ENCODE measurements at places on chromosomes 5 and 9. TPM values are rescaled to one million over a fixed set of nuclear protein-coding genes. Genes with fewer than 3 reads are reported as not detected.

- DNase-seq: no peak
Observed at GRCh38 chr9:114273461-114273881, 49.4 kb upstream of the ORM1 start.

GRCh38 chr5:168740811-168741213 lies 161.6 kb upstream of the PANK3 start:
- no peak for DNase-seq

DNA sequence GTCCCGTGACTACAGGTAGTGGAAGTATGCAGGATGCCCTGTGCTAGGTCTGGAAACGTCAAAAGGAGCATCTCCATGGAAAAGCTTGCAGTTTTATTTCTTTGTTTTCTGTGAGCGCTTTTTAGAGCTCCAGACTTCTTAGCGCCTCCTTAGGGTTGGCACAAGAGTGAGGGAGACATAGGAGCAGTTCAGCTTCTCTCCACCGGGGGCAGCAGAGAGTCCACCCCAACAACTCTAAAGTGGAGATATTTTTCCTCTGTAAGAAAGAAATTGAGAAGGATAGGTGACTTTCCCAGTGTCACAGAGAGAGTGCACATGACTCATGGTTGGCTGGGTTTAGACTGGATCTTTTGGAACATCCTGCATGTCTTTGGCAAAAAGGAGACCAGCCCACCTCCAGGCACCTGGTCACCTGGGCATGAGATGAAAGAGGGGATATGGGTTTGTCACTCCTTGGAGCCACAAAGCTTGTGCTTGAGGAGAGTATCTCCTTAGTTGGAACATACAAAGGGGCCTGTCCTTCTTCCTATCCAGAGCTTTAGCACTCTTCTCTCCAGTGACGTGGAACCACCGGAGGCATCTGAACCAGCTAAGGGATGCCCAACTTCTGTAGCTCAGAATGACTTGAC lies 637.7 kb downstream of the SEMA5A start:
- DNase-seq: peak; percentile 62

DNA sequence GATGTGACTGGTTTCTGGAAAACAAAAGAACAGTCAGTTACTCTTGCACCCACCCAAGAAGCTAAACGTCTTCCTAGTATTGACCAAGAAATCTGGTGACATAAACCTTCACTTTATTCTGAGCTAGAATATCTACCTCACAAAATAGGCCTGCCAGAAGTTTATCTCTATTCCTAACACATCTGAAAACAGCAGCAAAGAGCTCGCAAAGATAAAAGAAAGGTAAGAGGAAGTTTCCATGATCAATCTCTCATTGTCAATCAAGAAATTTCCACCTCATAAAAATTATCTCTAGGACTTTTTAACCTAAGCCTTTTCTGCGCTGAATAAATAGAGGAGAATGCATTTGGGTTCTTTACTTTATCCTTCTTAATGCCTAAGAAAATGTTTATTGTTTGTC lies 17.3 kb upstream of the ZNF474 start:
- DNase-seq: no peak

DNA sequence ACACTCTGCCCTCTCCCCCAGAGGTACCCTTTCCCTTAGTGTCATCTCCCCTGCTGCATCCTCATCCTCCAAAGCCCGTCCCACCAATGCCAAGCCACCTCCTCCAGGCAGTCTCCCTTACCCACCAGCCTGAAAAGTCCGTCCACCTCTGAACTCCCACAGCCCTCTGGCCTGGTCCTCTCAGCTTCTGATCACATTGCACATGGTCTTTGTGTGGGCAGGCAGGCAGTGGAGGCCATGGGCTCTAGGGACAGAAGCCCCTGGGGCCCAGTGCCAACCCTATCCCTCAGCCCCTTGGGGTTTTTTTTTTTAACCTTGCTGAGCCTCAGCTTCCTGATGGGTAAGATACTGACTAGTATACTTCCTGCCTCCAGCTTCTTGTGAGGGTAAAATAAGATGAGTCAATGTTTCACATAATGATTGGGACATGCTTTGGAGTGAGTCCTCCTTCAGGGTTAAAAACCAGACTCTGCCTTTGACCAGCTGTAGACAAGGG lies 19.4 kb downstream of the CSF1R start:
- DNase-seq: no peak

DNA sequence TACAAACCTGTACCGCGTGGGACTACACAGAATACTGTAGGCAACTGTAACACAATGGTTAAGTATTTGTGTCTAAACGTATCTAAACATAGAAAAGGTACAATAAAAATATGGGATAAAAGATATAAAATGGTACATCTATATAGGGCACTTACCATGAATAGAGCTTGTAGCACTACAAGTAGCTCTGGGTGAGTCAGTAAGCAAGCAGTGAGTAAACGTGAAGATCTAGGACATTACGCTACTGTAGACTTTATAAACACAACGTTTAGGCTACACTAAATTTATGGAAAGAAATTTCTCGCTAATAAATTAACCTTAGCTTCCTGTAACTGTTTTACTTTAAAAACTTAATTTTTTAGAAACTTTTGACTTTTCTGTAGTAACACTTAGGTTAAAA lies 46.5 kb downstream of the MRPS27 start:
- DNase-seq: no peak

DNA sequence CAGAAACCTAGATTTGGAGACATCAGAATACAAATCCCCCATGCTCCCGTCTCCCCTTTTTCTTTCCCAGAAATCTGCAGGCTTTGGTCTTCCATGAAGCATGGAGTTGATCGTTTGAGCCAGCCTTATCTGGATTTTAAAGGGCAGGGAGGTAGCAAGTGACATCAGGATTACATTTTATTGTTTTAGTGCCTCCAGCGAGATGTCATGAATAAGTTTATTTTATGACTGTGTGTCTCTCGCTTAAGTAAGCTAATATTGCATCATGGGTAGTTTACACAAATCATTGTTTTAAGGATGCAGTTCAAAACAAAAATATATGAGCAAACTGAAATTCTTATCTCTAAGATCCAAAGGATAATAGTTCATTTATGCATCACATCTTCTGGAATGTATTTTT lies 50.7 kb upstream of the TNFSF8 start:
- peak; percentile 52 for DNase-seq

DNA sequence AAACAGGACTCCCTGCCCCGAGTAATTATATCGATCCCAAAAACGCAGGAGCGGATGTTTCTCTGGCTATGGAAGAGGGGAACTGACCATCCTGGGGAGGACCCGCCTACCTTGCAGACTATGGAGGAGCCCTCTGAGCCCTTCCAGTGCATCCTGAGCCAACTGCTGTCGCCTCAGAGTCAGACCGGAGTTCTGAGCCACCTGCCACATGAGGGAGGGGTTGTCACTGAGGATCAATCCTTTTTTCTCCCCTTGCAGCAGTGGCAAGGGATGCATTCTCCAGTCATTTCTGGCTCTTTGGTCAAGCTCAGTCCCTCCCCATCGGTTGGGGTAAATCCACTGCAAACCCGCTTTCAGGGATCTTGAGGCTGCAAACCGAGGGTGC lies 709 bp downstream of the FANCG start:
- DNase-seq: no peak

DNA sequence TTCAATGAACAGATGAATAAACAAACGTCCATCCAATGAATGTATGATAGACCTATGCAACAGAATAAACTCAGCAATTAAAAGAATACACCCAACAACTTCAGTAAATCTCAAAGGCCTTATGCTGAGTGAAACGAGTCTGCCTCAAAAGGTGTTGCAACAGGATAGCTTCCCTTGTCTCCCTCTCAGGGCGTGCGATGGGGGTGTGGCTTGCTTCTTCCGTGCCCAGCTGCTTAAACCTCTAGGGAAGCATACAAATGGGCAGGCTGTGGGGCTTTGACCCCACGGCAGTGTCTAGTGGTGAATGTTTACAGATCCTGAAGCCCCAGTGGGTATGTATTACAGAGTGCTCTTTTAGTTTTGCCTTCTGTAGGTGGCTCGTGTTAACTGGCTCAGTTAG lies 87.0 kb upstream of the CCL21 start:
- no peak for DNase-seq

DNA sequence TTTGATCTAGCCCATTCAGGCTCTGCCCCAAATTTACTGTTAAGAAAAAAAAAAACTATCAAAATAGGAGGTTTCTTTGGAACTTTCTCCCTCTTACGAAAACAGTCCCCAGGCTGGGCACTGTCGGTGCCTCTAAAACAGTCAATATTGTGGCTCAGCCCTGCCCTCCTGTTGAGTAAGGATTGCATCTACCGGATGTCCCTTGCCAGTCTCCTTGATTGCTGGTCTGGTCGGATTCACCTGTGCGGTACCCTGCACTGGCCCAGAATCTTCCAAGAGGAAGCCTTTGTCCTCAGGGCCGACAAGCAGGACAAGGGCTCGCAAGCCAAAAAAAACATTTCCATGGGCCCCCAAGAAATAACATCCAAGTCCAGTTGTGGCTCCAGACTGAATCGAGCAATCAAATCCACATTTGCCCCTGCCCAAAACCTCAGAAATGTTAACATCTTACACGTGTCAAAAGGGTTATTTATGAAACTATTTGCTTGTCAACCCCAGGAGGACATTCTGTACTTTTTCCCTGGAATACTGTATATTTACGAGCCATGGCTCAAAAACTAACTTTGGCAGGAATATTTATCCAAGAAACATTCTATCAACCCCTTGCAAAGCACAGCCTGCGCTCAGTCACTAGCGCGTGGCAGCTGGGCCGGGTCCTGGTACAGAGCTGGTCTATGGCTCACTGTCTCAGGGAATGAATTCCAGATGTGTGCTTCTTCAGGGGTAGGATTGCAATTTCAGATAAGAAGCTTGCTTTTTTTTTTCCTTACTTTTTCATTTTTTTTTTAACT lies 129.2 kb upstream of the ADRA1B start:
- peak; percentile 49 for DNase-seq

GRCh38 chr9:88106492-88106891 lies 31.8 kb downstream of the SPATA31C2 start:
- peak; percentile 59 for DNase-seq

The F2R gene
- polyA plus RNA-seq: 33.5 TPM

The SLC34A1 gene
- 0.33 TPM for polyA plus RNA-seq

The PAEP gene
- polyA plus RNA-seq: 1.8 TPM
